HTR-8/SVneo (cell line): ENCODE measurements at places on chromosomes 12 and 14.

GRCh38 chr12:8123124-8123912, at the start of gene CLEC4A:
CLEC4A (plus strand) TSS chr12:8123617; CDS start chr12:8123879, 262 bp downstream.
- no peak for DNase-seq

- DNase-seq: no peak
Observed at GRCh38 chr14:101082036-101082435, 178.5 kb upstream of the RTL1 start.

DNA sequence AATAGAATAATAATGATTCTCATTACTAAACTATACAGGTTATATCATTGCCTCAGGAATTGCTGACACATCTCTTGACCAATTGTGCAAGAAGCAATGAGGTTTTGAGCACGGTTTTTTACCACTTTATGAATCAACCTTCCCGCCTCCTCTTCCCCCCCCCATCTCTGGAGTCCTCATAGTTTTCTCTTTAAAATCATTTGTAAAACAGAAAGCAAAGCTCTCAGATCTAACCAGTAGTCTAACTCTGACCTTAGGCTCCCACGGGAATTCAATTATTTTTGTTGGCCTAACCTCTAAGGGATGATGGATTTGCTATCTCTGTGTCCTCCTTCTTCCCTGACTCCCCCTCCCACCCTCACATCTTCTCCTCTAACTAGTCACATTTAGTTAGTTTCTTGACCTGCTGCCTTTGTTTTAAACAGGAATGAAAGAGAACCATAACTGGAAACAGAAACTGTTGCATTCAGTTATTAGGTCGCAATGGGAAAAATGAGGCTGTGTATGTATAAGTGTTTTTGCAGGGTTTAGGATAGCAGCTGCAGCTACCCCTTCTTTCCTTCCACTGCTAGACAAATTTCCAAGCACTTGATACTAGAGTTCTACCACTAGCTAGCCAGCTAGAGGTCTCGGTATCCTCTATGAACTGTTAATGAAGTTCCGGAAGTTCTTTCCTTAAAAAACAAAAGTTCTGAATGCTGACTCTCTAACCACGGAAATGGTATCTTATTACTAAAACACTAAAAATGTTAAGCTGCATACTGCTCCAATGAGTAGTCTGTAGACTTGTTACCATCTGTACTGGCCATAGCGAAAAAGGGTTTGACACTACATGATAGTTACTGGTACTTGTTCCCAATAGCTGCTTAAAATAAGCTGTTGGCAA, 65.4 kb downstream of the TAOK3 start:
- peak; percentile 47 for DNase-seq

- DNase-seq: no peak
Observed at GRCh38 chr12:49540229-49541139, 1.7 kb downstream of the KCNH3 start.

GRCh38 chr14:102951799-102952198, 29.3 kb downstream of the AMN start:
- DNase-seq: no peak
